ENCODE measurements at places on chromosomes 7 and 10. TPM values are rescaled to one million over a fixed set of nuclear protein-coding genes. Genes with fewer than 3 reads are reported as not detected.

Gene HOXA7
- total RNA-seq, result not detected

Gene MARVELD1
- 3.3 TPM for total RNA-seq

DNA sequence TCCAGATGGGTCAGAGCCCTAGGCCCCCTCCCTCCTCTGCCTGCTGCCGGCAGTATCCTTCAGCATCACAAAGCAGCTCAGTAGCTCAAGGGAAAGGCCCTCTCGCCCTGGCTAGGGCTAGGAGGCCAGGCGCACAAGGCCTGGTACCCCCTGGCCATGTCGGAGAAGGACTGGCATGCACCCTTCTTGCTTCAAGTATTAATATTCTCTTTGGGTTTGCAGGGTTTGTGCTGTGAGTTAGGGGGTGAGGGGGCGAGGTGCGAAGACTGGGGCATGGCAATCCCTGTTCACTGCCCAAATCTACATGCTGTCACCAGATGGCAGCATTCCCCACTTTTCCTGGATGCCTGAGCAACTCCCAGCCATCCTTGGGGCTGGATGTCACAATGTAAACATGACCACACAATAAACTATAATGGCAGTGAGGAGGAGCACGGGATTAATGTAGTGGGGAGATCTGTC is 105.2 kb downstream of the NEURL1 start:
- DNase-seq, result no peak

DNA sequence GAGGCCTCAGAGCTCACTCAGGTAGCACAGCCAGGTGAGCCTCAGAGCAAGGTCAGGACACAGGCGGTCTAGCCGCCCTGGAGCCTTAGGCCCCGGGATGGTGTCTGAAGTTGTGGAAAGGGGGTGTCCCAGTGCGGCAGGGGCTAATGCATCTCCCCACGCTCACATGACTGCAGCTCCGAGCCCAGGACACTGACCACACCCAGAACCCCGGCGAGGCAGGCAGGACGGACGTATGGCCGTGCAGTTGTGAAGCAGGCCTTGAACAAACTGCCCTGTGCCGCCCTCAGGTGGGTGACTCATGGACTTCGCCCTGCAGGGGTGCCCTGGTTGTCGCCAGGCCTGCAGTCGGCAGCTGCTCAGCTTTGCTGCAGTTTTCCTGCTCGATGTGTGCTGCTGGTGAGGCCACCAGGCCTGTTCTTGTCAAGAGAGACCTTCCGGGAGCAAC is 5.0 kb upstream of the PRKAR1B start:
- peak; percentile 35 for DNase-seq

DNA sequence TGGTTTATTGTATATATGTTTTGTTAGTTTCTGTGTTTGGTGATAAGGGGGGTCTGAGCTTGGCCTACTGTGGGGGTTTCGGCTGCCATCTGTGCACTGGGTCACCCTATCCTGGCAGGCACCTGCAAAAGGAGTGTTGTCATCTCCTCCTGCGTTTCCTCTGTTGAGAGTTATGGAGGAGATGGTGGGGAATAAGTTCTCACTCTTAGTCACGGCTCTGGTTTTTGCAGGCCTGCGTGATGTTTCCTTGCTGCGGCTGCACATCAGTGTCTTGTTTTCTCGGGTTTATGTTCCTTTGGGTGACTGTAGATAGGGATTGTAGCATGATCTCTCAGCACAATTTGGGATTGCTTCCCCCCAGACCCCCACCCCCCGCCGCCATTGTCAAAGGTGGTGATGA is 36.8 kb downstream of the CCM2 start:
- no peak for DNase-seq

DNA sequence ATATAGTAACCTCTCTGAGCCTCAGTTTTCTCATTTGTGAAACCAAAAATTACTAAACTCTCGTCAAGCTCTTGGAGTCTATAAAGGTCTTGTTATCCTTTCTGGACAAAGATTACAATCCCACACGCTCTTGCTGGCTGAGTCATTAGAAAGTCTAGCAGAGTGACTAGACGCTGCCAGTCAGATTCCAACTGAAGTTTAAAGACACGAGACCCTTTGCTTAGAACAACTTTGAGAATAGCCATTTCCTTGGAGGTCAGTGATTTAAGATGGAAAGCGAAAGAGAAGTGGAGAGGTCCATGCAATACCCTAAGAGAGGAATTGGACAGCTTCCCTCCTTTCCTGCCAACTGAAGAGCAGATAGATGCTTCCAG is 119.5 kb downstream of the APBB1IP start:
- DNase-seq, result no peak

DNA sequence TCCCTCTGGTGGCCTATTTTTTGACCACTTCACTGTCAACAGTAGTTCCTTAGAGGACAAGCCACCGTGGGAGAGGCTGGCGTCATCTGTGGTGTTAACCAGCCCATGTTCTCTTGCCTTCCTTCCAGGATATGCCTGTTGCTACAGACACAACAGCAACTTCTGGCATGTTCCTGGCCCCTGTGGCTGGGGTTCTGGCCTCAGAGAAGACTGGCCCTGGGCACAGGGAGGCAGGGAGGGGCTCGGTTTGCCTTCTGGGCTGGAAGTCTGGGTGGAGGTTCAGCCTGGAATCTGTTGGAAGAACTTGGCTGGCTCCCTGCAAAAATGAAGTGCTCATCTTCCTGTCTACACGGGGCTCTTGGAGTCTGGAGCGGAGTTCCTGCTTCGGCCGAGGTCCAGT is 25.7 kb downstream of the GOLGA7B start:
- no peak for DNase-seq

DNA sequence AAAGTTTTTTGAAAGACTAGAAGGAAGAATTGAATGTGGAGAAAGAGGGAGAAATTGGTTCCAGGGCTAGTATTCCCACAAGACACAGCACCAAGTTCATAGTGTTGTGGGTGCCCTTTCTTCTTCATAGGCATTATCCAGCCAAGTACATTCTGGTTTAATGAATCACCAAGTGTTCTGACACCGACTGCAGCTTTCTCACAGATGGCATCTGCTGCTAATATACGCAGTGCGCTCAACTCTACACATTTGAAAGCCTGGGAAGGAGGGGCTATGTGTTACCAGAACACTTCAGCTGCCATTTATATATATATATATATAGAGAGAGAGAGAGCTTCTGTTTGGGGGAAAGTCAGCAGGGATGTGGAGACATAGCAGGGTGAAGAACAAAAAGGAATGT is 1168.4 kb downstream of the GATA3 start:
- DNase-seq, result no peak

Measured in activated naive CD8-positive, alpha-beta T cell treated with anti-CD3 and anti-CD28 coated beads, Interleukin-2, amount 10 ng/mL, durations not matched to agents 7 days and 5 days (primary cell).